Stomach (tissue), 19 donors: ENCODE measurements at places on chromosomes 12 and 14. TPM values are rescaled to one million over a fixed set of nuclear protein-coding genes. Genes with fewer than 3 reads are reported as not detected.

AQP6 gene
- total RNA-seq: 0.18 TPM

FKBP3 gene
- total RNA-seq: 9.8 TPM

DNA sequence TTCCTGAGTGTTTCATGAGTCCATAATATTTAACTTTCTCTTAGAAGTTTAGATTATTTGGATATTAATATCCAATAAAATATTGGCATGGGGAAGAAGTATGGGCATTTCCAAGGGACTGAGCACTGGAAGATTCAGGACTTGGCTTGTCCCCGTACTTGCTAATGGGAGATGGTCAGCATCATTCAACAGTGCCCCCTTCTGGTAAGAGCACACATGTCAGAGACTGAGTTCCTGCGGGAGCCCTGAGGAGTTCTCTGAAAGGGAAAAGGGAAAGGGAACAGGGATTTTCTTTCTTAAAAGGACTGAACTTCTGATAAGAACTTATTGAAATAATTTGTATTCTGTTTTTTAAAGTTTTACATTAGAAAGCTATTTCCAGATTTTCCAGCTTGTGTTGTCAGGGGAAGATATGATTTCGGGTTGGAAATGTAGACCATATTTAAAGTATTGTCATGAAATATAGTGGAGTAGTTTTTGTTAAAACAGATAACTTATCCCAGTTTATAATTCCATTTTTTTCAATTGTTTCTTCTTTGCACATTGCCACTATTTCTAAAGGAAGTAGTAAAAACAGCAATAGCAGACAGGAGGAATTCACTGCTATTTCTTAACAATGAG lies 59.8 kb upstream of the C12orf71 start:
- H3K4me3 ChIP-seq: no peak overlapping the region
- DNase-seq: peak; percentile 68
- H3K36me3 ChIP-seq: no peaks in the 10 kb centered on the region
- H3K27me3 ChIP-seq: no peaks in the 10 kb centered on the region
- no peak overlapping the region for H3K27ac ChIP-seq

- H3K27me3 ChIP-seq: peaks cover 4% of the 10 kb centered on the region
- H3K4me3 ChIP-seq: no peak overlapping the region
- DNase-seq: no peak
- no peaks in the 10 kb centered on the region for H3K36me3 ChIP-seq
These were observed 120.0 kb upstream of the PRMT8 start for GRCh38 chr12:3371018-3371417.

DNA sequence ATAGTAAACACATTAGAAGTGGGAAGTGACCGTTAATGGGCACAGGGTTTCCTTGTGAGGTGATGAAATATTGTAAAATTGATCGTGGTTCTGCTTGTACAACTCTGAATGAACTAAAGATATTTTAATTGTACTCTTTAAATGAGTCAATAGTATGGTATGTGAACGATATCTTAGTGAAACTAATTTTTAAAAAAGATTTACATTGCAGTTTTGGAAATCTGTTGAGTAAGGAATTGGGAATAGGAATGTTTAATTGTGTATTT lies 1.7 kb downstream of the ZNF410 start:
- H3K4me1 ChIP-seq: peaks cover 63% of the 10 kb centered on the region
- H3K27ac ChIP-seq: peak overlapping the region; percentile 99
- H3K36me3 ChIP-seq: peaks cover 17% of the 10 kb centered on the region
- DNase-seq: no peak
- no peaks in the 10 kb centered on the region for H3K27me3 ChIP-seq

DNA sequence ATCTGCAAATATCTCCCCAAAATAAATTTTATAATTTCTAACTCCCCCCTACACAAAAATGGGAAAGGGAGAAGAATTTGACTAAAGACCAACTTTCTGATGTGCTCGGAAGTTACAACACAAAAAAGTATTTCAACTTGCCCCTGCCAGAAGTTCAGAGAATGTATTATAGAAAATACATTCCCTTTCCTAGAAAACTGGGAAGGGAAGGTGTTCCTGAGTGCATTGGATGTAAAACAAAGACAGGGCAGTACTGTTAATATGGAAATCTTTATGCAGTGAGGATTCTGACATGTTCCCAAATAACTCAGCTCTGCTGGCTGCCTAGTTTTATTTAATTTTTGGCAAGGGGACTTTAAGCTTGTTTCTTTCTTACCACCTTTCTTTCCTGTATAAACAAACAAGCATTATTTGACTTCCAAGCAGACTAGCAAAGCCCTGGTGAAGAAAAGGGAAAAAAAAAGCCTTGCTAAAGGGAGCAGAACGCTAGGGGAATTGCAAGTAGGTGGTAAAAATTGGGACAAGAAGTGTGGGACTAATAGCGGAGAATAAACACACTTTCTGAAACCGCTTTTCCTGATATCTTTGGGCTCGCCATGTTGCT lies 124.1 kb downstream of the STXBP6 start:
- H3K36me3 ChIP-seq: no peaks in the 10 kb centered on the region
- H3K4me1 ChIP-seq: peaks cover 13% of the 10 kb centered on the region
- no peak for DNase-seq
- no peaks in the 10 kb centered on the region for H3K27me3 ChIP-seq
- no peak overlapping the region for H3K27ac ChIP-seq
- no peak overlapping the region for H3K4me3 ChIP-seq

GRCh38 chr12:31265722-31266121 lies 60.2 kb downstream of the SINHCAF start:
- no peak for DNase-seq
- H3K4me1 ChIP-seq: no peaks in the 10 kb centered on the region
- no peaks in the 10 kb centered on the region for H3K36me3 ChIP-seq
- H3K27me3 ChIP-seq: no peaks in the 10 kb centered on the region

DNA sequence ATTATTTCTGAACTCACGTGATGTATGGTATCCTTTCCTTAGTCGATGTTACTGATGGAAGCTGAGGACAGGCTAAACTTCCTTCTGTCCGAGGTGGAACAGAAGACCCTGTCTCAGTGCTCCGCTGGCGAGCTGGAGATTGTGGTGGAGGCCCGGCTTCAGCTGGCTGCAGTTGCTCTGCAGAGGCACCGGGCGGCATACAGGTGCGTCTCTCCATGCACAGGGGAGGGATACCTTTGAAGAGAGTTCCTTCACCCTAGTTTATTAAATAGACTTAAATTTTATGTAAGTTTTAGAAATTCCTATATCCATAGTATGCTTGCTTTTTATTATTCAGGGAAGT lies 186.7 kb upstream of the NEDD1 start:
- no peaks in the 10 kb centered on the region for H3K36me3 ChIP-seq
- no peaks in the 10 kb centered on the region for H3K27me3 ChIP-seq
- peak overlapping the region; percentile 8 for H3K27ac ChIP-seq
- peak overlapping the region; percentile 47 for H3K4me3 ChIP-seq
- peaks cover 7% of the 10 kb centered on the region for H3K4me1 ChIP-seq
